ENCODE measurements at places on chromosomes 13 and 19.
A peak's percentile ranks its signal among the peaks of the same experiment; 100 is the strongest.

DNA sequence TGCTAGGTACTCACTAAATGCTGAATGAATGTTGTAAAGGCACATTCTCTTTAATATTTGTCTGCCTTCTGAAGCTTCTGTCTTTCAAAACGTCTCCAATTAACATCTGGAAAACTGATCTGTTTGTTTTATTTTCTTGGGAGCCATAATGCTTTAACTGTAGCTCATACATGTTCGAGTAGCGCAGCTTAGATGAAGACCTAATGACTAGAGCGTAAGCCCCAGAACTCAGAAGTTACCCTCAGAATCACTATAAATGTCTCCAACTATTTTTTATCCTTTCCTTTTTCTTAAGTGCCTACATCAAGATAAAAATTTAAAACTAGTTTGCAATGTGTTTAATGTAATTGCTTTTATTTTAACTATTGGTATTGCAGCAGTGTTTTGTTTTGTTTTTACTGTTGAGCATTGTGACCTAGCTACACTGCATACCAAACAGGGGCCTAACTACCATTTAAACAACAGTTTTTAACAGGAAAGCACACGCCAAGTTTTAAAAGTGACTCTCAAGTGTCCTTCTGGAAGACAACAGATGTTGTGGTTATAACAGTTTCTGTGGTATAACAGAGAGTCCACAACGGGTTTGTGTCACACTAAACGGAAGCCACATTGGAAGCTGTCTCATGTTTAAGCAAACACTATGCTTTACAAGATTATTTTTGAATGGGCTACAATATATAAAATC lies 42.0 kb downstream of the MRPL57 start:
- DNase-seq = no peak

- no peak for DNase-seq
Observed at GRCh38 chr19:53875602-53876325, 6.2 kb upstream of the PRKCG start.

GRCh38 chr19:1855828-1856255 lies 7.5 kb downstream of the KLF16 start:
- DNase-seq = no peak

DNA sequence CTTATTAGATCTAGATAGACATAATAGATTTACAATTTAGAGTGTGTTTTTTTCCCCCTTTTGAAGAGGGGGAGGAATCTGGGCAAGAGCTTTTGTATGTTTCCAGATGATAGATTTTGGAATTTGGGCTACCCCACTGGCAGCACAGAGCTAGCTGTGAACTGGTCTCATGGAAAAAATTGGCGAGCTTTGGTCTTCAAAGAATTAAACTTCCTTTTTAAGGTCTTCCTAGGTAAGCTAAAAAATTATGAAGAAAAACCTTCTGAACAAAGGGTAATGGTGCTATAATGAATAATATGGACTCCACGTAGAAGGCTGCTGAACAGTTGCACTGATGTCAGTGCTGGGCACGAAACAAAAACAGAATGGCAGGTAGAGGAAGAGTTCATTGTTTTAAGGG lies 109.3 kb downstream of the ZIC5 start:
- DNase-seq = no peak

- DNase-seq = peak; percentile 11
Observed at GRCh38 chr19:17794731-17795494, at the start of gene B3GNT3. B3GNT3 (plus strand) TSS chr19:17795138; CDS start chr19:17807808, 12,670 bp downstream.

DNA sequence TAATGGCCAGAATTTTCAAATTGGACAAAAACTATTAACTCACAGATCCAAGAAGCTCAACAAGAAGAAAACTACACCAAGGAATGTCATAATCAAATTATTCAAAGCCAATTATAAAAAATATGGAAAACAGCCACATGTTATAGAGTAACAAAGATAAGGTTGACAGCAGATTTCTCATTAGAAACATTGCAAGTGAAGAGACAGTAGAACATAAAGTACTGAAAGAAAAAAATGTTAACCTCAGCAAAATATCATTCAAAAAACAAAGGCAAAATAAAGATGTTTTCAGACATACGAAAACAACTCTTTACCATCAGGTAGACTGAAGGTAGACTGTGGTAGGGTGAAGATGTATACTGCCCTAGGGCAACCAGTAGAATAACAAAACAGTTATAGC lies 83.4 kb downstream of the KCNRG start:
- DNase-seq = no peak

DNA sequence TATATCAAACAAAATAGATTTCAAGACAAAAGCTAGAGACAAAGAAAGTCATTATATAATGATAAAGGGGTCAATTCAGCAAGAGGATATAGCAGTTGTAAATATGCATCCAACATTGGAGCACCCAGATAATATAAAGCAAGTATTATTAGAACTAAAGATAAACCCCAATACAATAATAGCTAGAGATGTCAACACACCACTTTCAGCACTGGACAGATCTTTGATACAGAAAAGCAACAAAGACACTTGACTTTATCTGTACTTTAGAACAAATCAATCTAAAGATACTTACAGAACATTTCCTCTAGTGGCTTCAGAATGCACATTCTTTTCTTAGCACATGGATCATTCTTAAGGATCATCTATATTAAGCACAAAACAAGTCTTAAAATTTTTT lies 59.1 kb upstream of the TEX29 start:
- no peak for DNase-seq

- DNase-seq = no peak
Observed at GRCh38 chr13:40017662-40018262, 362.3 kb downstream of the COG6 start.

GRCh38 chr19:54416695-54417491 lies 1.6 kb downstream of the TTYH1 start:
- DNase-seq = no peak

- no peak for DNase-seq
Observed at GRCh38 chr19:4700693-4700970, 23.0 kb downstream of the DPP9 start.

GRCh38 chr13:49404703-49405020 lies 39.2 kb downstream of the CAB39L start:
- no peak for DNase-seq

- no peak for DNase-seq
Observed at GRCh38 chr13:27921421-27921960, 1.7 kb downstream of the PDX1 start.

- DNase-seq = no peak
Observed at GRCh38 chr13:60162096-60162495, 1.6 kb downstream of the DIAPH3 start.

DNA sequence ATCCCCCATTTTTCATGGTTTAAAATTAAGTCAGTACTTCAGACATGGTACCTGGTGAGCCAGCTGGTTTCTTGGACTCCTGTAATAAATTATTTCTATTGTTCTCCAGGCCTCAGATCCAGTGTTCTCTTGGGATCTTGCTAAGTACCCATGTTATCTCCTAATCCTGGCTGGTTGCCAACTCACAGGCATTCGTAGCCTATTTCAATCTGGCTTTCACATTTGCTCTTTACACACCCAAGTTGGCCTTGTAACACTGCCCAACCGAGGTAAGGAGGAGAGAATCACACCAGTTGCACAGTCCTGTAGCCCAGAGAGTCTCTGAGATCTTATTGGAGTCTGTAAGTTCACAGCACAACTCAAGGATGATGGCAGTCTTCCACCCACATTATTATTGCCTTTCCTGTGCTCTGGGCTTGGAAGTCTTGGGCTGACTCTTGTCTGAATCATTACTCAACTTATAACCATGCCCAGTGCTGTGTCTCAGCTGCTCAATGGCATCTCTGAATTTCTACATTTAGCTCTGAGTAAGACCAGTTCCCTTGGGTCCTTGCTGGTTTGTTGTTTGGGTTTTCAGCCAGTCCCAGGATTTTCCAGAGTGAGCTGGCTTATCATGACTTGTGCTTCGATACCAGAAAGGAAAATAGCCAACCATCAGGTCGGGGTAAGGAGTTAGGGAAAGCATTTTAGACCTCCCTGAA lies 76.6 kb upstream of the KLF12 start:
- no peak for DNase-seq

- no peak for DNase-seq
Observed at GRCh38 chr13:63449550-63449949, 2033.9 kb upstream of the PCDH20 start.

GRCh38 chr13:99086267-99087097 lies 108.6 kb upstream of the DOCK9 start:
- peak; percentile 69 for DNase-seq

- no peak for DNase-seq
Observed at GRCh38 chr13:111953546-111954178, 113.3 kb upstream of the SOX1 start.

DNA sequence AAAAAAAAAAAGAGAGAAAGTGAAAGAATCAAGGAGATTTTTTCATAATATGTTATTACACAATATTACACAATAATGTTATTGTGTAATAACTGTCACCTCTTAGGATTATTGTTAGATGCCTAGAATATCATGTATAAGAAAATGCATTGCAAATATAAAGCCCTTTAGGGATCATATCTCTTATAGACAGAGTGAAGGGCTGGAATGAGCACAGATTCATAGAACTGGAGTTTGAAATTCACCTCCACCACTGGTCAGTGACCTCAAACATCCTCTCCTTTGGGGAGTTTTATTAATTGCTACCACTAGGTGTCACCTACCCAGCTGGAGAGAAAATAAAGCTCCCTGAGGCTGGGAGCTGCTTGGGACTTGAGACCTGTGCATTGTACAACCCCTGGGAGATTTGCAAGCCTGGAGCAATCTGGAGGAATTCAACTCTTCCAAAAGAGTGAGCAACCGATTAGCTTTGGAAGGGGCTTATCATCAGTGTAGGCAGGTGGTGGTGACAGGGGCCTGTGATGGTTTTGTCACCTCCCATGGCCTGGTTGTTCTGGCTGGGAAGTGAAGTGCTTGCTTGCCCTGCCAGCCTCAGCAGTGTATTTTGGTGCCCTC lies 30.3 kb upstream of the FRY start:
- DNase-seq = no peak

GRCh38 chr19:55489711-55490477 lies 1.7 kb downstream of the SSC5D start:
- no peak for DNase-seq

- DNase-seq = no peak
Observed at GRCh38 chr19:42553292-42554045, 25.2 kb upstream of the CEACAM1 start.

All from activated T-helper 1 cell treated with Interleukin-2 at 50 U/mL for 16 hours (primary cell).